ENCODE measurements at places on chromosomes 1 and 21.

DNA sequence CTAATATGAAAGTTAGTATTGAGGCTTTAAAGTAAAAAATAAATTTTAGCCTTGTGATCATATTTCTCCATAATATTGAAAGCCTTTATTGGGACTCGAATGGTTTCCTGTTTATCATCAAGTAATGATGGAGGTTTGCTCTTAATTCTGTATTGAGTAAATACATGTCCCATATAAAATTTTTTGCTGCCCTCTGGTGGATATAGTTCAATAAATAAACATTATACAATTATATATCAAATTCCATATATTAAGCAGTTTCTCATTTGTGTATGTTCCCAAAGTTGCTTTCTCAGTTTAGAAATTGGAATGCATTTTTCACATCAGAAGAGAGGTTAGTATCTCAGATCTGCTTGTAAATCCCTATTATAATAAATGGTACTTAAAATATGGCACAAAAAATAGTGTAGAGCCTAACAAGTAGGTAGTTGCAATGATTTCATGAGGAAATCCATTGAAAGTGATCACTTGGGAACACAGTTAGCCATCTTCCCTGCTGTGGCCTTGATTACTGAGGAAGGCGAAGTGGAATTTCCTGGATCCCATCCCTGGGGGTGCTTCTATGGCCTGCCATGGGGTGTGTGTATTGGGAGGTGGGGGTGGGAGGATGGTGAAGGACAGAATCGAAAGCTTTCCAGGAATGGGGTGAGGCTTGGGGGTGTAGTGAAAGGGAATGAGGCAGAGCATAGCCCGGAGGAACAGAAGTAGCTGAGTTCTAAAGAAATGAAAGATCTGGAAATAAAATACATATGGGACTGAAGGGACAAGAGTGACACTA is 84.1 kb upstream of the C21orf91 start:
- DNase-seq, result peak; percentile 32

DNA sequence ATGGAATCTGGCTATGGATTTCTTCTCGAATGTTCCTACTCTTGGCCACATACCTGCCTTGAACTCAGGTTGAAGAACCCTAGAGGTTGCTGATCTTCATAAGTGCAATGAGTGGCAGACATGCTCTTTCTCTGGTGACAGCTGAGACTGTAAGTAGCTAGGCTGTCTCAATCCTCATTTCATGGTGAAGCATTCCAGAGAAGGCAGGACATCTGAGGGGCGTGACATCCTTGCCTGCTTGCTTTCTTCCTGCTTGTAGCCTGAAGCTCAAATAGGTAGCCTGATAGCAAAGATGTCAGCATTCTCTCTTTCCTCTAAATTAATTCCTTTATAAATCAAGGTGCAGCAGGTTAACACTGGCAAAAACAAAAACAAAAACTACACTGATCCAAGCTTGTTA is 114.6 kb upstream of the MAGI3 start:
- DNase-seq, result no peak

DNA sequence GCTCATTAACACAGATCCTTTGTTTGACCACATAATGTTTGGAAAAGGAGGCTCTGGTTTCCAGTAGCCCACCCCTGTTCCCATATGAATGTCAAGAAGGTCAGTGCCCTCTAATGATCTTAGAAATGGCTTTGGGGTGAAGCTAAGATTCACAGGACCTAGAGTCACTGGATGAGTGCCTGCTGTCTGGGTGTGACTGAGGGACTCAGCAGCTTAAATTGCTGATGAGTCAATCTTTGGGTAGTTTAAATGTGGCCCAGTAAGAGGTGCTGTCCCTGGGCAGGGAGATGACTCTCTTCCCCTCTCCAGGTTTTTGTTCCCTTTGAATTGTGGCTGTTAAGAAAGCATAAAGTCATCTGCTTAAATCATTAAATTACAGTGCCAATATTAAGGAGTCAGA is 50.6 kb downstream of the L1TD1 start:
- DNase-seq, result no peak

DNA sequence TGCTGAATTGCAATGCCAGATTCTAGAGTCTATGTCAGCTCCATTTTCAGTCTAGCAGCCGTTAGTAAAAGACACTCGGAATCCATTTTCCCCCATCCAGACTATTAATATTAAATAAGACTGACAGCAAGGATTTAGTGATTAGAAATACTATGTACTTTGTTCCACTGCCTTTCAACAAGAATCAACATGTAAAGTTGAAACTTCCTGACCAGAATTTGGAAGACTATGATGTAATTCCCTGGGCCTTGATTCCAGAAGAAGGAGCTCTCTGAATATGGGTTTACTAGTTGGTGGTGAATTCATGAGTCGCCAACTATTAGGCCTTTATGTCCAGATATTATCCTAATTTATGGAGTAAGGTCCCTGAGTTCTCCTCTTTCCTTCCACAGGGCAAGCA is 24.8 kb downstream of the KDM1A start:
- DNase-seq, result no peak

DNA sequence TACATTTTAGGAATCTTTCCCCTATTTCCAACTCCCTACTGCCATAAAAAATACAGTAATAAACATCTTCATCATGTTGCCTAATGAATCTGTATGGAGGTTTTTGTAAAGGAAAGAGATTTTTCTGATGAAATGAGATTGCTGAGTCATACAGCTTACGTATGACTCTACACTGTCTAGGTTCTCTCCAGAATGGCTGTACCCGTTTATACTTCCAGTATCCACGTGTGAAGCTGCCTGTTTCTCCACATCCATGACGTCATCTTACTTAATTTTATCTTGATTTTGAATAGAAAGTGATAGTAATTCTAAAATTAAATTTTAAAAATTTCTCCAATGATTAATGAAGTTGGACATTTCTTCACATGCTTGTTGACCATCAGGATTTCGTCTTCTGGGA is 103.7 kb downstream of the COQ8A start:
- no peak for DNase-seq

GRCh38 chr1:47709019-47709871 is 271.4 kb downstream of the FOXD2 start:
- no peak for DNase-seq

GRCh38 chr1:55194851-55195250 is 20.3 kb downstream of the USP24 start:
- DNase-seq, result no peak
